Pancreas (tissue), 10 donors: ENCODE measurements at places on chromosomes 6 and 20. TPM values are rescaled to one million over a fixed set of nuclear protein-coding genes. Genes with fewer than 3 reads are reported as not detected.

CLPSL1 gene
- total RNA-seq, result 102 TPM

CD93 gene
- 17.2 TPM for total RNA-seq

DNA sequence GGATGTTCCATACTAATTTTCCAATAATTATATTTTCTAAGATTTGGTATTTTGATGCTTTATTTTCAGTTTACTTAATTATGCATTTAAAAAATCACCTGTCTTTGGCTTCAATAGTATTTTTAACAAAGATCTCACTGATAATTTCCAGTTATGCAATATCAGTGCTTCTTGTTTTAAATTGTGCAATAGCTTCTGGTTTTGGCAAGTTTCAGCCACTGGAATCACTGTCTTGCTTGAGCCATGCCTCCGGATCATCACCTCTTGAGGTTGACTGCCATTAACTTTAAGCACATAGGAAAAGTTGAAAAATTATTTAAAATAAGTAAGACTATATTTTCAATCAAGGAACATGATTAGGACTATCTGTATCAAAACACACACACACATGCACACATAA lies 1242.1 kb downstream of the HACE1 start:
- DNase-seq, result no peak

DNA sequence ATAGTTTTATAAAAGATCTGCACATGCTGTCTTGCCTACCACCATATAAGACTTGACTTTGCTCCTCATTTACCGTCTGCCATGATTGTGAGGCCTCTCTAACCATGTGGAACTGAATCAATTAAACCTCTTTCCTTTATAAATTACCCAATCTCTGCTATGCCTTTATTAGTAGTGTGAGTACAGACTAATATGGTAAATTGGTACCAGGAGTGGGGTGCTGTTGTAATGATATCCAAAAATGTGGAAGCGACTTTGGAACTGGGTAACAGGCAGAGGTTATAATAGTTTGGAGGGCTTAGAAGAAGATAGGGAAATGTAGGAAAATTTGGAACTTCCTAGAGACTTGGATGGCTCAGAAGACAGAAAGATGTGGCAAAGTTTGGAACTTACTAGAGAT lies 64.2 kb upstream of the TFAP2D start:
- DNase-seq, result no peak

GRCh38 chr6:147063469-147064031 lies 140.7 kb upstream of the STXBP5 start:
- DNase-seq, result no peak

DNA sequence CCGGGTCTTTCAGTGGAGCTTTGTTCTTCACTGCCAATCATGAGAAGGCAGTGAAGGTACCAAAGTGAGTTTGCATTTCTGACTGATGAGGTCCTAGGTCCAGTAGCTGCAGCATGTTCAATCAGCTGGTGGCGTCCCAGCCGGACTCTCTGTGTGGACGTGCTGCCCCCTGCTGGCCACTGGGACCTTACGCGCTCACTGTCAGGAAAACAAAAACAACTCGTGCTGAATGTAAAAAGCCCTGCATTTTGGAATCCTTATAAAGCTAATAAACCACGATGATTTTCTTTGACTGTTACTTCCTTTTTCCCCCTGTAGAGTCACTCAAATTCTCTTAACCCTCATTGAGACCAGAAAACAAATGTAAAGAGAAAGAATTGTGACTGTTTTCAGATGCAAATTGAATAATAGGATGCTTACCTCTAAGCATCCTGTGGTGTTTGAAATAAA lies 4.9 kb upstream of the CD24 start:
- DNase-seq, result peak; percentile 80

DNA sequence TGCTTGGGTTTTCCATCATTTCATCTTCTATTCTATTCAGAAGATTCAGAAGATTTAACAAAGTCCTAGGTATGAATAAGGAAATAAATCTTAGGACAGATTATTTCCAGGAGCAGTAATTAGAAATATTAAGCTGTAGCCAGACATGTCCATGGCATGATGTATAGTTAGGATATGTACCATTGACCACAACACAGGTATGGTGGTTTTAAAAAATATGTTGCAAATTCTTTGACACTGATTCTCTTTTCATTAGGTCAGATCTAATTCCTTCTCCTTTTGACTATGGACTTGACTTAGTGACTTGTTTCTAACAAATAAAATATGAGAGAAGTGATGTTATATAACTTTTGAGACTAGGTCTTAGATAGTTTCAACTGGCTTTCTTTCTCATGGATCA lies 23.5 kb upstream of the PDE7B start:
- DNase-seq, result no peak
